ENCODE measurements at places on chromosomes 2 and 18.
A peak's percentile ranks its signal among the peaks of the same experiment; 100 is the strongest.

- no peak for DNase-seq
These were observed 500.6 kb upstream of the MYT1L start for GRCh38 chr2:2831633-2832032.

- DNase-seq: no peak
These were observed 476.0 kb downstream of the EIPR1 start for GRCh38 chr2:2901384-2902345.

DNA sequence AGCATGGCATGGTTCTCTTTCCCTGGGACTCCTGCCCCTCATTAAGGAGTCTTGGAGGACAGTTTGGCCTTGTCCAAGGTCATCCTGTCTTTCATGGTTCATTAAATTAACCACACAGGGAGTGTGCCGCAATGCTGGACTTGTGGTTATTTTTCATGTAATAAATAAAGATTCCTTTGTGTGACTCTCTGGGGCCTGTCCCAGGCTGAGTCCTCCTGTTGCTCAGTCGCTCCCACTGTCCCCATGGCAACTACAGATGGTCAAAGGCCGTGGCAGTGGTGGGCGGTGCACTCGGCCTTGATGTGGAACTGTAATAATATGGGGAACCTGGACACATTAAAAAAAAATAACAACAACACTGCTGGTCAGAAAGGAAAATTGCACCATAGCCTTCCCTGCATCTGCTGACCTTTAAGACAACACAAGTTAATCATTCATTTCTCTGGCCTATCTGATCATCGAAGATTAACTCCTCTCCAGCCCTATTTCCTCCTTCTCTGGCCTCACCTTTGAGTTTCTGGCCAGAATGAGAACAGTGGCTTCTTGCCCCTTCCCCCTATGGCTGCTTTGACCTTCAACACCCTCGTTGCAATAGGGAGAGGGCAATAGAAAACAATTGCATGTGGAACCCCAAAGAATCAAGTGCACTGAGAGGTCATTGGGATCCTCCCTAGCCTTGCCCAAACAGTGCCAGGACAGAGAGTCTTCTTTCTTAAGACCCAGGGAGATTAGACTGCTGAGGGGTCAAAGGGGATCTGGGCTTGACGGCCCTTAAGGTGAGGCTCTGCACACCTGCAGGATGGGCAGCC, 44.7 kb downstream of the PSD4 start:
- peak; percentile 86 for DNase-seq

GRCh38 chr2:3959372-3959771, 256.0 kb downstream of the DCDC2C start:
- DNase-seq: no peak

DNA sequence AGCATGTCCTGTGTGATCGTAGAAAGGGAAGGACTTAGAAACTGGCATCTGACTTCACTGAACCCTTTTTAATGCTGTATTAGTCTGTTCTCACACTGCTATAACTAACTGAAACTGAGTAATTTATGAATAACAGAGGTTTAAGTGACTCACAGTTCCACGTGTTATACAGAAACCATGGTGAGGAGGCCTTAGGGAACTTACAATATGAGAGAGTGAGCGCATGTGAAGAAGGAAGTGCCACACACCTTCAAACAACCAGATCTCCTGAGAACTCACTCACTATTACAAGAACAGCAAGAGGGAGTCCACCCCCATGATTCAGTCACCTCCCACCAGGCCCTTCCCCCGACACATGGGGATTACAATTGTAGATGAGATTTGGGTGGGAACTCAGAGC, 811.3 kb downstream of the CPS1 start:
- no peak for DNase-seq

- DNase-seq: no peak
These were observed 53.1 kb downstream of the SPATS2L start for GRCh38 chr2:200359552-200359951.

DNA sequence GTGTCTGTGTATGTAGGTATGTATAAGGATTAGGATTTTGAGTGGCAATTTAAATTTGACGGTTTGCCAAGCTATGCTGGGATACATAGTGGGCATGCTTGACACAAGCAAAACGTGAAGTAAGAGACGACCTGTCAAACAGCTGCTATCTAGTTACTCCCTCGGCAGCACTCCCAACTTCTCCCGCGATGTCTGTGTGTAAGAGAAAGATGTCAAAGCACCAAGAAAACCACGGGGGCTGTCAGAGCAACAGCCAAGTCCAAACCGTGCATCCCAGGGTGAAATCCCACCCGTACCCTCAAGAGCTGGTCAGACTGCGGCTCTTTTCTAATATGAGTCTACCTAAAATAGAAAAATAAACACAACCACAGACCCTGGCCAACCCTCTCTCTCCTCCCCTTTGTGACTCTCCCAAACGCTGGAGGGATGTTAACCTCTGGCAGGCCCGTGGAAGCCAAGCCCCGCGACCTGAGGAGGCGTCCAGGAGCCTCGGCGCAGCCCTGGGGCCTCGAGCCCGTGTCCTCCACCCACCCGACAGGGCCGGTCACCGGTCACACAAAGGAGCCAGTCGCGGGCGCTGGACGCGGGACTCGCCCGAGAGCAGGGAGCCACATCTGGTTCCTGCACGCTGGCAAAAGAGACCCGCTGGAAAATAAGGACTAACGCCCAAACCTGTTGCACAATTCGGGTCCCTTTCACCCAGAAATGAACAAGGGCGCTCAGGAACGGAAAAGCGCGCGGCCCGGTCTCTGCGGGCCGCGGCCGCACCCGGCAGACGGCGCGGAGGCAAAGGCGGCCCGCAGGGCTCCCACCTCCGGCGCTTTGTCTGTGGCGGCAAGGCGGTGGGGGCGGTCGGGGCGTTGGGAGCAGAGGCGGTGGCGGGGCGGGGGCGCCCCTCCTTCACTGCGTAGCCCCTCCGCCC, 925 bp downstream of the SESTD1 start:
- DNase-seq: peak; percentile 87

- no peak for DNase-seq
These were observed 36.2 kb downstream of the CCDC93 start for GRCh38 chr2:117977696-117978095.

Data from posterior vena cava (tissue), 2 donors.